DND-41 (cell line): ENCODE measurements at places on chromosomes 6 and 20.
A peak's percentile ranks its signal among the peaks of the same experiment; 100 is the strongest.

GRCh38 chr6:39602601-39603519 is 122.3 kb downstream of the KIF6 start:
- no peak for DNase-seq

DNA sequence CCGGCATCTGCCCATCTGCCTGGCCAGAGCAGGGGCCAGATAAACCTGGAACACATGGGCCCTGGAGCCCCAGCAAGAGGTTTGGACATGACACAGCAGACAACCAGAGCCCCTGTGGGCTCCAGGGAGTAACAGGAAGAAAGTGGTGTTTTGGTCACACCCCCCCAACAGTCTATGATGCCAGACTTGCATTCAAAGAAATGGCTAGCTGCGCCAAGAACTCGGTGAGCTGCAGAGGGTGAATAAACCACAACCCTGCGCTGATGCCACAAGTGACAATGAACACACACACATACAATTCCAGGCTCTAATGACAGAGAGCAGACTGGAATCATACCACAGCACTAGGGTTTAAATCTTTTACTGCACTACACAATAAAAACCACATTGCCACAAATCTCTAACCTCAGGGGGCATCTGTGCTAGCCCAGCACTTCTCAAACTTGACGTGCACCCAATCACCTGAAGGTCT is 34.0 kb downstream of the TRERF1 start:
- peak; percentile 67 for DNase-seq

GRCh38 chr6:25833136-25833535 is 1.3 kb upstream of the SLC17A1 start:
- no peak for DNase-seq

DNA sequence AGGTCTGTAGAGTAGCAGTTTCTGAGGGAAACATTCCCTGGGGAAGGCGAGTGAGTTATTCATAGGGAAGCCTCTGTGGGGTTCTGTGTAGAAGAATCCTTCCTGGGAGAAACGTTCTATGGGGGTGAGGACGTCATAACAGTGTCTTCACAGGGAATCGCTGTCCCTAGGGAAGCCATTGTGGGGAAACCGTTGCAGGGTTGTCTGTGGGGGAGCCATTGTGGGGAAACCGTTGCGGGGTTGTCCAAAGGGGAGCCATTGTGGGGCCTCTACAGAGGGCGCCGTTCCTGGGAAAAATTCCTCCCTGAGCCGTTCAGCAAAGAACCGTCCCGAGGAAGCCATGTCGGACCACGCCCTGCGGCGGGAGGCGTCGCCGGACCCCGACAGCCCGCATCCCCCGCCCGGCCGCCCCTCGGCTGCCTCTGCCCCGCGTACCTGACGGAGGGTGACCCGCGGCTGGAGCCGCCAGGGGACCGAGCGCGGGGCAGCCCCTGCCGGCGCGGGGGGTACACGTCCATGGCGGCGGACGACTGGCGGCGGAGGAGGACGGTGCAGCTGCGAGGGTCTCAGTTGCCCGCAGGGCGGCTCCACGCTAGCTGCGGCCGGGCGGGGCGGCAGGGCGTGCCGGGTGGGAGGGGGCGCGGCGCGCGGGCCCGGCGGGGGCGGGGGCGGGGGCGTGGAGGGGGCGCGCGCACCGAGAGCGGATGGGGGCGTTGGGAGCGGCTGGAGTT is at the start of gene DNAAF9:
TSS of gene DNAAF9 (minus strand) at position 630 of the 731 bp plus-strand sequence. CDS start at position 518, 112 bp downstream.
- DNase-seq, result peak; percentile 42

DNA sequence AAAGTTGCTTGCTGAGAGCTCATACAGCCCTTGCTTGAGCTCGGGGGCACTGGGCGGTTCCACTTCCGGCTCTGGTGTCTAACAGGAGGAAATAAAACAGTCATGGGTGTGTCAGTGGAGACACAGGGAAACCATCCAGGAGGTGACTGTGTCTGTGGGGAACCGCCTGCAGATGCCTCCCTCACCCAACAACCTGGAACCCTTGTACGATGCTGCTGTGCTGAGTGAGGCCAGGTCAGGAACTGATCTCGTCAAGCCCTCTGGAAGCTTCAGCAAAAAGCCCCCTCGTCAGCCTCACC is 15.5 kb downstream of the TXNDC5 start:
- DNase-seq, result no peak

DNA sequence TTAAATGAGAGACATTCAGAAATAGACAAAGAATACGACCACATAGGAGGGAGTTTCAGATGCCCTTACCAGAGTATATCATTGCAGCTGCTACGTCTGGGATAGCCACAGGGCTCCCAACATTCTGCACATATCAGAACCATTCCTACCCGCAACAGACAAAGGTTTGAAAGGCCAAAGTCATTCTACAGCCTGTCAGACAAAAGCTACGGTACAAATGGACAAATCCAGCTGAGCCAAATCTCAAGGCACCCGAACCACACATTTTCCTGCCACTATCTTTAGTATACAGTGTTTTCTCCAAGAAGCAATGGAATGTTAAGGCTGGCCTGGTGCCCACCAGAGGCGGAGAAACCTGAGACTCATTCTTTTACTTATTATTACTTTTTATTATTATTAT is 30.5 kb upstream of the LYRM2 start:
- DNase-seq, result no peak

DNA sequence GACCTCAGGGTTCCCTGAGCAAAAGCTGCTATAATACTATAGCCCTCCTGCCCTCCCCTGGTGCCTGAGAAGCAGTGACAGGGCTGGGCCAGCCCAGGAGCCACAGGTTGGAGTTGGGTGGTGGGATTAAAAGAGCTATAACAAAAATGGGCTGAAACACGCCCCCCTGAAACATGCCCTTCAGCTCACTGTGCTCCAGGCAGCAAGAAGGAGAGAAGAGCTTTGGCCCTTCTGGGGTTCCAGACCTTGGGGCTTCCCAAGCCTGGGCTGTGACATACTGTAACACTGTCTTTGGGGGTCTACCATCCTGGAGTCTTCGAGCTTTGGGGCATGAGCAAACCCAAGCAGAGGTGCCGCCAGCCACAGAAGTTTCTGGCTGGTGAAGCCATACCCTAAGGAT is 129.2 kb downstream of the HTR1B start:
- no peak for DNase-seq

DNA sequence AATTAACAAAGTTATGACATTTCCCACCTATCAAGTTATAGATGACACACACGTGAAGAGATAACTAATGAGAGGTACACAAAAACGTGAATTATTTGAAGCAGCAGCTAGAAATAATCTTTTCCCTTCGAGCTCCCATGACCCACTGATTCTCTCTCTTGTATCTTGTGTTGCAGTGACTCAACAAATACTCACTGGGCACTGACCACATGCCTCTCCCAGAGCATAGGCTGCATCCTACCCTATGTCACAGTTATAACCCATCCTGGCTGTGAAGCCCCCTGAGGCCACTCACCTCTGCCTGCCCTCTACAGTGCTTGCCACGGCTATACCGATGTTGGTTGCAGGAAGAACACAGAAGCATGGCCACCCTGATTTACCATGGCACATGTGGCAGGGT is 91.8 kb downstream of the INSM1 start:
- no peak for DNase-seq

- no peak for DNase-seq
These were observed 16.7 kb downstream of the TSBP1 start for GRCh38 chr6:32355018-32355417.

- DNase-seq, result no peak
These were observed 186.6 kb downstream of the DOK5 start for GRCh38 chr20:54661880-54662465.

GRCh38 chr6:63598049-63599036 is 26.1 kb downstream of the LOC128125822 start:
- DNase-seq, result peak; percentile 72

DNA sequence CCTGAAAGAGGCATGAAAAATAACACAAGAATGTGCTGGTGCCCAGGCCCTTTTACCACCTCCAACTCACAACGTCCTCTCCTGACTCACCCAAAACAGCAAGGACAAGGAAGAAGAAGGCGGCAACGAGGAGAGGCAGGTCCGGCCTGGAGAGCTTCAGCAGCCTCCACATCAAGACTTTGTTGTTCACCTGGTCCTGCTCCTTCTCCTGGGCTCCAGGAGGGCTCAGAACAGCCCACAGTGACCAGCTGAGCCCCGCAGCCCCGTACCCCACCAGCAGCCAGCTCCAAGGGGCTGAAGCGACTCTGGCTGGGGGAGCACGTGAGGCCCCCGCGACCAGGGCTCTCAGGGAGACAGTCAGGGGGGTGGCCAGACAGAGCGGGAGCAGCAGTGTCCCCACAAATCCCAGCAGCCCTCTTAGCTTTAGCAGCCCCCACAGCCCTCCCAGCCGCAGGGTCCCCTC is 857 bp downstream of the TAP2 start:
- no peak for DNase-seq

DNA sequence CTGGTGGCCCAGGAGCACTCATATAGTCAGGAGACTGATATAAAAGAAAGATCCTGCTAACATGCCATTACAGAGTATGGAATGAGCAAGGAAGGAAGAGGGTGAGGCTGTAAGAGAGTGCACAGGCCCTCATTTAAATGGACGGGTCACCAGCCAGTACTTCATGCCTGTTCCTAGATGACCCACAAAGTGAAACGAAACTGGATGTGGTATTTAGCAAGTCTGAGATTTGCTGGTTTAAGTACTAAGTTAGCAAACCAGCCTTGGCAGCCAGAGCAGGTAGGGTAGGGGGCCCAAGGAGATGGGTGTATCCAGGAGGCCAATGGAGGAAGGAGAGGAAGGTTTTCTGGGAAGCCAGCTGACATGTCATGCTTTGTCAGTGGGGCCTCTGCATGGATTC is 15.9 kb downstream of the NT5E start:
- no peak for DNase-seq

DNA sequence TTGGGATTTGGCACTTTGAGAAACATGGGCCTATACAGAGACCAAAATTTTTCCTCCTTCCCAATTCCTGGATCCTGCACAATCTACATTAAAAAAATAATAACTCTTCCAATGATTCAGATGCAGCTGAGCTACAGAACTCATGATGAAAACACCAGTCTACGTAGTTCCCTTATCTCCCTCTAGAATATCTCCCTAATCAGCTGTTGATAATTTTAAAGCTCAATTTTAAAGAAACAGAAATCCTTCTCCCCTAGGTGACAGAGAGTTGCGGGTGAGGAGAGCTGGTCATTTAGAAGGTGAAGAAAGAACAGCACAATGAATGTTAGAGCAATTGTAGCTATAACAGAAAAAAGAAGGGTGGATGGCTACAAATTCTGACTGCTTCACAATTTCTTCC is 175.6 kb upstream of the KCNK16 start:
- no peak for DNase-seq

GRCh38 chr6:36639171-36639808 is 39.2 kb upstream of the CDKN1A start:
- DNase-seq, result no peak

DNA sequence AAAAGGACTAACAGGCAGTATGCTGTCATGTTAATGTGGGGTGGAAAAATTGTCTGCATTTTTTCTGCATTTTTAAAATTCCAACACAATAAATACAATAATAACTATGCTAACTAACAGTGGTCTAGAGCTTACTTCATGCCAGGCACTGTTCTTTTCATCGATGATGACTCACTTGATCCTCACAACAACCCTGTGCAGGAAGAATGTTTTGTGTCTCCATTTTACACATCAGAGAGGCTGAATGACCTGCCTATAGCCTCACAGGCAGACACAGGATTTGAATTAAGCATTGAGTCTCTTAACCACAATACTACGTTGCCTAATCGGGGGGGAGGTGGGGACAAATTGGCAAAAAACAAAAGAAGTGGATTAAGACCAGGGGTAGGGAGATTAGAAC is 26.9 kb upstream of the FANCE start:
- no peak for DNase-seq

DNA sequence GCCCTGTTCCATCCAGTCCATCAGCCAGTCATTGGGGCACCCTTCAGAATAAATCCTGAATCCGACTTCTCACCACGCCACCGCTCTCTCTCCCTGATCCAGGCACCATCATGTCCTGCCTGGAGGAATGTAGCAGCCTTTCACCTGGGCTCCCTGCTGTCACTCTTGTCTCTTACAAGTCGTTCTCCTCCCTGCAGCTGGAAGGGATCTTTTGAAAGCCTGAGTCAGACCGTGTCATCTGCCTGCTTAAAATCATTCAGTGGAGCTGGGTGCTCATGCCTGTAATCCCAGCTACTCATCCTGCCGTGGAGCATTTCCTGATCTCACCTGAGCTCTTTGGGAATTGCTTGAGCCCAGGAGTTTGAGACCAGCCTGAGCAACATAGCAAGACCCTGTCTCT is 19.2 kb upstream of the KCNG1 start:
- no peak for DNase-seq

GRCh38 chr20:41081276-41081814 is 52.7 kb downstream of the TOP1 start:
- DNase-seq, result peak; percentile 20

DNA sequence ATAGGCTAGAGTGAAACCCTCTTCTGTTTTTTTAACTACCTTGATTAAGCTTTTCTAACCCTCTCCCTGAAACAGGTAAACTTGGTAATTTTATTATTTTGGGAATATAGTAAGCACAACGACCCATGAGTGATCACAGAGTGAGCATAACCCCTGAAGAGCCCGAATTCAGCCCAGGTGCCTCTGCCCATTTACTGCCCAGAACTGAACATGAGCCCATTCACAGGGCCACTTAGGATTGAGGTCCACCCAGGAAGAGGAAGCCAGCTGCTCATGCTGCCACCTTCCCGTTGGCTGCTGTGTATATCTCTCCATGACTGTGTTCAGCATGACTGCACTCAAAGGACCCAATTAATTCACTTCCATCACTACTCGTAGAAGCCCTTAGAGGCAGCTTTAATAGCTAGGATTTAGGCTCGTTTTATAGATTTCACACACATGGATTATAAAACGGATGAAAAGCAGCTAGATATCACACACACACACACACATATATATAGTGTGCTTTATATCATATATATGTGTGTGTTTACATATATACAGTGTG is 8.3 kb upstream of the PDE10A start:
- DNase-seq, result no peak

GRCh38 chr20:63002511-63002910 is 4.3 kb downstream of the BHLHE23 start:
- no peak for DNase-seq

DNA sequence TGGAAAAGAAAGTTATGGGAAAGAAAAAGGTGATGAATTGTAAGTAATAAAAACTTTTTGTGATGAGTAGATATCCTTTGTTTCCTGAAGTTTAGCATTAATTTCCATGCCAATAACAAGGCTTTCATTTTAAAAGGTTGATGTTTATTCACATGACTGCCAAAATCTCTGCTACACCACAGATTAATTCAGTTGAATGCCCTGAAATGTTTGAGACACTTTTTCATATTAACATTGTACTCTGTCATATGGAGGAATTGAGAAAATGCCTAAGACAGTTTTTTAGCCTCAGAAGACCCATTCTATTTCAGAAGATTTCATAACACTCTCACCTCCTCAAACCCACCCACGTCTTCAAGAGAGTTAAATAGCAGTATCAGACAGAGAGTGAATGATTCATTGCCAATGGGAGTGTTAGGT is 115.5 kb downstream of the ADGRG6 start:
- no peak for DNase-seq

GRCh38 chr6:81613606-81614005 is 138.9 kb downstream of the TENT5A start:
- DNase-seq, result no peak

- DNase-seq, result no peak
These were observed 33.6 kb downstream of the CDK19 start for GRCh38 chr6:110781522-110782214.

- no peak for DNase-seq
These were observed 255.0 kb upstream of the ZFP64 start for GRCh38 chr20:52446421-52447224.
